Left kidney (tissue), 8 donors: ENCODE measurements at places on chromosomes 6 and 20.
A peak's percentile ranks its signal among the peaks of the same experiment; 100 is the strongest.

DNA sequence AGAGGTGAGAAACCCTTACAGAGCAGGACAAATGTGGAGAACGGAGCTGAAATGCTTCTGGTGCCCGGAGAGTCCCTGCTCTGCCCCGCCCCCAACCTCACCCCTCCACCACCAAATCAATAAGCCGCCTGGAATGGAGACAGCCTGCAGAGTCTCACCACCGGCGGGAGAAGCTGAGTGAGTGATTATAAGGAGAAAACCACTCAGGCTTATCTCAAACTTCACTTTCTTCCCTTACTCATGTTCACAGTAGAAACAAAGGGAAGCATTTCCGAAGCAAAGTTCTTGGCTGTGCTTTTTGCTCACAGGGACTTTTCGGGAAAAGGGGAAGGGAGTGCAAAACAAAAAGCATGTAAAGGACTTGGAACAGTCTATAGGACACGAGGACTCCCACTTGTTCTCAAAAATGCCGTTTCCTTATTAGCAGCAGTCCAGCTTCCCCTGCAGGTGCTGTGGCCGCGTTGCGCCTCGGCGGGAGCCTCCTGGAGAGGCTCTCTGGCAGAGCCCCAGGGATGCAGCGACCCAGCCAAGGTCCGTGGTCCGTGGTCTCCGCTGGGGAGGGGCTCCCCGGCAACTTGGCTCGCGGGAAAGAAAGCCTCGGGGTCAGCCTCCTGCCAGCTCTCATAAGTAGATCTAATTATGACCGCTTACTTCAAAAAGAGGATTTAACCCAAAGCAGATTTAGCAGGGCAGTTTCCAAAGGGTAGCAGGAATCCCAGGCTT is 64.8 kb upstream of the TMEM30A start:
- peak; percentile 43 for DNase-seq

GRCh38 chr20:60372275-60372674 is 414.1 kb downstream of the CDH26 start:
- no peak for DNase-seq

- DNase-seq, result no peak
Measured at GRCh38 chr6:51062166-51062722, 243.6 kb downstream of the TFAP2B start.

DNA sequence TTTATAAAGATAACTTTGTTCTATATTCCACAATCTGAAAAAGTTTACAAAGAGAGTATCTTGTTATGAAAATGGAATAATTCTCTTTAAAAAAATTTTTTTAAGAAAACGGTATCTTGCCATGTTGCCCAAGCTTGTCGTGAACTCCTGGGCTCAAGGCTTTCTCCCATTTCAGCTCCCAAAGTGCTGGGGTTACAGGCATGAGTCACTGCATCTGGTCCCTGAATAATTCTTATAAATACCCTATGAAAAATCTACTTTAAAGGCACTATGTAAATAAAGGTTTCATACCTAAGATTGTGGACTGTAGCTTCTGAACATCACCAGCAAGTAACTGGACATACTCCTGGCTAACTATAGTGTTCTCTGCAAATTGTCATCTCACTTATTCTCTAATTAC is 60.3 kb downstream of the SAMD3 start:
- no peak for DNase-seq

DNA sequence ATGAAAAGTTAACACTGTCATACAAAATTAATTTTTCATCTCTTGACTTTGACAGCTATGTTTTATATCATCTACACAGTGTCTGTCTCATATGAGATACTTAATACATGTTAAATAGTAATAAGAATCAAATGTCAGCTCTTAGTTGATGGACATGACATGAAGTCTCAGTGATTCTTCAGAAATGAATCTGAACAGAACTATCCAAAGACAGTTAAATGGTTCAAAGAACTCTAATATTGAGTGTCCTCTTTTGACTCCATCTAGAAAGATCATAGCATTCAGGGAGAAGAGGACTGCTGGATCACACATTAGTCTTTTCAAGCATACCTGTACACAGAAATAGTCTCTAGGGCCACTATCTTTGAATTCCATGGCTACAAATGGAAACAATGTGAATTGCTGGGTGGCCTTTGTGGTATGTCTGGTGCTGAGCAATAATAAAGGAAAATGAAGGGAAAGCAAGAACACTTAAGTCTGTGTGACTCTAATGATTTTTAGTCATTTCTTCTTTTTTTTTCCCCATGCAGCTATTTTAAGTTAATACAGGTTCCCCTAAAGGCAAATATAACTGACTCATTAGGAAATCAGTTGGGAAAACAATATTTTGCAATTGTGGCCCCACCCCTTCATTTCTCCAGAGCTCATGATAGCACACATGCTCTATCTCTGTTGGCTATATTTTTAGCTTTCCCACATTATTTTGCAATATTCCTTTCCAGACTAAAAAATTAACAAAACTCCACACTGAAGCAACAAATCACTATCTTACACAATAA is 367.5 kb downstream of the GRIK2 start:
- no peak for DNase-seq

DNA sequence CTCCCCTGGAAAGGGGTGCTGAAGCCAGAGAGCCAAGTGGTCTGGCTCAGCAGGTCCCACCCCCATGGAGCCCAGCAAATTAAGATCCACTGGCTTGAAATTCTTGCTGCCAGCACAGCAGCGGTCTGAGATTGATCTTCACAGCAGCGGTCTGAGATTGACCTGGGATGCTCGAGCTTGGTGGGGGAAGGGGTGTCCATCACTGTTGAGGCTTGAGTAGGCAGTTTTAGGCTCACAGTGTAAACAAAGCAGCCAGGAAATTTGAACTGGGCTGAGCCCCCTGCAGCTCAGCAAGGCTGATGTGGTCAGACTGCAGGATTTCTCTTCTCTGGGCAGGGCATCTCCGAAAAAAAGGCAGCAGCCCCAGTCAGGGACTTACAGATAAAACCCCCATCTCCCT is 41.3 kb upstream of the B3GAT2 start:
- DNase-seq, result no peak

GRCh38 chr6:10300071-10300470 is 114.8 kb downstream of the TFAP2A start:
- DNase-seq, result no peak

GRCh38 chr6:126180585-126180984 is 159.3 kb upstream of the CENPW start:
- no peak for DNase-seq

DNA sequence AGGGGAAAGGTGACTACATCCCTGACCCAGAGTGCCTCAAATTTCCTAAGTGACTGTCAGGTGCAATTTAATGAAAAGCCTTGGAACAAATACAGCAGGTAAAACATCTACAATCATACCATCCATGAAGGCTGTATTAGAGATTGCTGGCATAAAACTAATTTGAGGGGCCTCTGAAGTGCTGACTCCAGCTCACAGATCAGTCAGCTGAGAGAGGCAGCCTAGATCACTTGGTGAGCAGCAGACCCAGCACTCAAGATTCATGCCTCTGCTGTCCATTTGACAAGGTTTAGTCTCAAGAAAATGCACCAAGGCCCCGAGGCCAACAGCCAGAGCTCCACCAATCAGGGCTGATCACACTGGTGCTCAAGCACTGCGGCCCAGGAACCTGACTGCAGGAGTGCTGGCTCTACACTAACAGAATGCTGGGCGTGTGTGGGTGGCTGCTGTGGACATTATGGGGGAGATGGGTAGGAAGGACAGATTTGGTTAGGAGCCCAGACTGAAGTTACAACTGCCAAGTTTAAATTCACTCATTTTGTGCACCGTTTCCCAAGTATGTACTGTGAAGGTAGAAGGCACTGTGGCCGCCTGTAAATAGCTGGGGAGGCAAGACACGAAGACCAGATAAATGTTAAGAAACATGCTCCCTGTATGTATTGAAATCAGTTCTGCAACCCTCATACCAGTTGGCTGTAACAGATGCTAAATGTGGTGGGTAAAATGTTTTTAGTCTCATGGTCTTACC is 28.2 kb downstream of the SNX5 start:
- DNase-seq, result no peak

DNA sequence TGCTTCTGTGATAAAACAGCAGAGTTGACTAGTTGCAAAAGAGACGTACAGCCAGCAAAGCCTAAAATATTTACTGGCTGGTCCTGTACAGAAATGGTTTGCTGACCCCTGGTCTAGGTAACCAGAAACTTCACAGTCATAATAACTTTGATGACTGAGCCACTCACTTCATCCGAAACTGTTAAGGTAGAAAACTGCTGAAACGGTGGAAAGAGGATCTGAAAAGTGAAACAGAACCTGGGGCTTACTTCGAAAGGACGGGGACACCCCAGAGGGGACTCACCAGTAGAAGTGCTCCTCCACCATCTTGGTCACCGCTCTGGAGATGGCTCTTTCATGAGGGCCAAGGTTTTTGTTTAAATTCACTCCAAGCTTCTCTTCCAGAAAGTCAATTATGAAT is 16.4 kb downstream of the FAXC start:
- DNase-seq, result no peak

GRCh38 chr20:50491926-50492634 is 18.1 kb upstream of the PTPN1 start:
- DNase-seq, result no peak

DNA sequence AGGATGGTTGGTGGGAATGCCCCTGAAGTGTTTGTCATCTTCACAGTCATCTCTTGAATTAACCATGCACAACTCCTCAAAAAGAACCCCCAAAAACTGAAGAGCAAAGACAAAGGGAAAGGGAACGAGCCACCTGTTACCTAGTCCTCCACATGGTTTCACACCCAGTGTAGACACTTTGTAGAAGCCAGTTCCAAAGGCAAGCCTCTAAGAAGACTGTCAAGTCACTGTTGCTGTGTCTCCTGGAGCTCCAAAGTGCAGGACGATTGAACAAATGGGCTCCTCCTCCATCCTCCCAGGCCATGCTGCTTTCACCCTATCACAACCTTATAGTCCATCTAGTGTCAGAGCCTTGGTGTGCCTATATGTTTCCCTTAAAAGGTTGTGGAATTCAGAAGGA is 277.6 kb upstream of the PRDM1 start:
- no peak for DNase-seq

DNA sequence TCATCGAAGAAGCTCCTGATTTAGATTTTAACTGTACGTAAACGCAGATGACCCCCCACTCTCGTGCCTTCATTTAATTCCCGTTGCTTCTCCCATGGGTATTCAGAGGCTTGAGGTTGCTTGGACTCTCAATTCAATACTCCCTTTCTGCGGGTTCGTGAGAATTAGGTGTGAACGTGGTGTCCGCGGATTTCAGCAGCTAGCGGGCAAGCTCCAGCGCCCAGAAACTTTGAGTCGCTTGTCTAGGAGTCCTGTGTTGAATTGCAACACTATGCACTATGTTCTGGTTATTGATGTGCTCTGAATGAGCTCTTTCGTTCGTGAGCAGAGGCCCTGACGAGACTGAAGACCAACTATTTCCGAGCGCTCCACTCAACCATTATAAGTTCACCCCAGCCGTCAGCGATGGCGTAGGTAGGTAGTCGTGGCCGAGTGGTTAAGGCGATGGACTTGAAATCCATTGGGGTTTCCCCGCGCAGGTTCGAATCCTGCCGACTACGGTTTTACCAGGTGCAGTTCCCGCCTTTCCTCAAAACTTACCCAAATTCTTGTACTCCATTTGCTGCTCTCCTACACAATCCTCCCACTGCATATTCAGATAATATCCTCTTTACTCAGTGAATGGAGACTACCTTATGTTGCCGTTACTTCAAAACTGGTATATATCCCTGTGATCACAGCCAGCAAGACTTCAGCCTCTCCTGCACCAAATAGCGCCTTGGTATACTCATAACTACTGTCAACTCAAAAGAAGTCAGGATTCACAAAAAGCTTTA is 72.6 kb upstream of the ZNF184 start:
- DNase-seq, result no peak

DNA sequence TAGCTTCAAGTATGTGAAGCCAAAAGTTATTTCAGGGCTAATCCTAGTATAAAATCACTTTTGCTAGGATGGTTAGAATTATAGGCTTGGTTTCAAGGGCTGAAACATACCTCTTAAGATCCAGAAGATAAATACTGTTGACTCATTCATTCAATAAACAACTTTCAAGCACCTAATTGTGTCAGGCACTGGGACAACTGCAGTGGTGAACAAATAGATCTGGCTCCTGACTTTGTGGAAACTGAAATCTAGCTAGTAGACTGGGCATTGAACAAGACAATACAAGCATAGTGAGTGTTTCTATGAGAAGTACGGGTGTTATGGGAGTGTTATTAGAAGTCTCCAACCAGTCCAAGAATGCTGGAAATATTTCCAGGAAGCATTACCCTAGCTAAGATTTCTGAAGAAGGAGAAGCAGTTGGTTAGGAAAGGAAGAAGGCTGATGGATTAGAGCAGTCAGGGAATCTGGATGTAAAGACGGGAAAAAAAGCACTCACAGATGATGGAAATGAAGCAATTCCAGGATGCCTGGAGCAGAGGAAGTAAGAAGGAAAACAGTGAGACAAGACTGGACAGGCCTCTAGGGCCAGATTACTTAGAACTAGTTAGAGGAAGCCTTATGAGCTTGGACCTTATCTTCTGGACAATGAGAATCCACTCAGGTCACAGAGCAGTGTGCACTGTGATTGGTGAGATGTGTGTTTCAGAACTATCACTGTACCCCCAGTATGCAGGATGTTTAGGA is 132.6 kb upstream of the RAB32 start:
- no peak for DNase-seq

- DNase-seq, result no peak
Measured at GRCh38 chr6:122020588-122021264, 378.7 kb upstream of the HSF2 start.

GRCh38 chr20:54205450-54205849 is 2.4 kb upstream of the PFDN4 start:
- no peak for DNase-seq

- no peak for DNase-seq
Measured at GRCh38 chr20:9989066-9989724, 45.6 kb upstream of the ANKEF1 start.

DNA sequence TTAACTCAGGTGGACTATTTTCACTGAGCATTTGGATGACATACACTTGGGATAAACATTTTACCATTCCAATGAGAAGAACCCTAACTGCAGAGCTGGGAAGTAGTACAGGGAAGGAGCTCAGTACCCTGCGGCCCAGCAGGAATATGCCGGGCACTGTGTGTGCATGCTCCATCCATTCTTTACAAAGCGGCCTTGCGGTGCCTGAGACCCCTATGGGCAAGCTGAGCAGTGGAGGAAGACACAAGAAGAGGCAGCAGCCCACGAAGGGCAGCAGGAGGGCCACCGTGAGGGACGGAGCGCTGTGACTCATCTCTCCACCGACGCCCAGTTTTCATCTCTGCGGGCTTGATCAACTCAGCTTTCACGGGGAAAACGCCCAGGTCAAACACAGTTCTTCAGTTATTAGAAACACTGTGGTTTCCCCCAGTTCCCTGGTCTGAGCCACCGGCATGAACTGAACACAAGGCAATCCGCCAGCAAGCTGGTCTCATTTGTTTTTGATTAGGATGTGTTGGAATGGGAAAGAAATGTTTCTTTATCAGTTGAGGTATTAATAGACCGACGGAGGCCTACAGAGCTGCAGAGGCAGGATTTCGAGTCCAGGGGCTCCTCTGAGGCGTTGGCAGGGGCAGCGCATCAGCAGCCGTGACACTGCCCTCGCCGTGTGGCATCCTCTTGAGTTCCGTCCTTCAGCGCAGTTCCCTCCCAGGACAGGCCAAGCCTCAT is 44.9 kb downstream of the IRF4 start:
- DNase-seq, result no peak

- no peak for DNase-seq
Measured at GRCh38 chr6:136608991-136609390, 58.8 kb upstream of the MAP7 start.

GRCh38 chr6:14652536-14652935 is 535.0 kb downstream of the CD83 start:
- DNase-seq, result no peak
